COR-L47 (cell line): ENCODE measurements at places on chromosomes 2 and 18.

GRCh38 chr2:11481789-11482472 is 16.0 kb upstream of the E2F6 start:
- no peak for DNase-seq

GRCh38 chr18:40375837-40376236 is 1579.2 kb upstream of the PIK3C3 start:
- DNase-seq, result no peak

DNA sequence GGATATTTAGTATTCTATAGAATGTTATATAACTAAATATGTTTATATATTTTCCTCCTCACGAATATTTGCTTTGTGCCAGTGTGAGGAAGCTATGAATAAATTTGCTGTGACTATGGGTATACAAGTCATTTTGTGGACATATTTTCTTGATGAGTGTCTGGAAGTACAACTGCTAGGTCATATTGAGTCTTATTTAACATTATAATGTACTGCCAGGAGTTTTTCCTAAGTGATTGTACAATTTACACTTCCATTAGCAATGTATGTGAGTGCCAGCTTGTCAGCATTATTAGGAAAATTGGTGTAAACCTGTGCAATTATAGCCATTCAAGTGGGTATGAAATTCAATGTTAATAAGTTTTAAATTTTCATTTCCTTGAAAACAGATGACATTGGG is 1328.9 kb upstream of the TMEFF2 start:
- DNase-seq, result no peak

DNA sequence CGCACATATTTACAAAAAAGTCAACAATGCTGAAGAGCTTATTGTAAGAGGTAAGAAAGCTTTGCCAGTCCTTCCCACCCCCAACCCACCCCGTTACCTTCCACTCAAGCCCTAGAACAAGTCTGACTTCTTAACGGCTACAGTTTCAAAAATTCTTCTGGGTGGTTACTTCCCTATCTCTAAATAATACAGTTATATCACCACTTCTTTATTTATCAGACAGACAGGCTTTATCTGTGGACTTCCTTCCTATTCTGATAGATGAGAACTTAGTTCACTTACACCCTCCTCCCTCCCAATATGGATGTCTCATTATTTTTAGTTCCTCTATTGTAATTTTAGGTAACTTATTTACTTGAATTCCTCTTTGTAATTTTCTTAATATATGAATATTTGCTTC is 26.7 kb upstream of the ACTR3 start:
- no peak for DNase-seq

DNA sequence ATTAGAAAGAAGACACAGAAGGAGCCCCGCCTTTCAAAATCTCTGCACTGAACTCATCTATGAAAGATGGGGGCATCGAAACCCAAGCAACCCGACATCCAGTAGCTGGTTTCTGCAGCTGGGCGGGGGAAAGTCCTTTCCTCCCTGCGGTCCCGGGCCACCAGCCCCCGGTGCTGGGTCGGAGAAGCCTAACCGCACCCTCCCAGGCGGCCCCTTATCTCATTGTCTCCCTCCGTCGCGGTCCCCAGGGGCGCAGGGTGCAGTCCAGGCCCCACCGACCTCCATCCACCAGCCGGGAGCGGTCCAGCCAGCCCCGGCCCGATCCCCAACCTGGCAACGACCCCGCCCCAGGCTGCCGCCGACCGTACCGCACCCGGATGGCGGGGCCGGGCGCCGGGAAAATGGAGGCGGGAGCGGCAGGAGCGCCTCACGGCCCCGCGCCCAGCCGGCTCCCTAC is 452 bp downstream of the RAPH1 start:
- peak; percentile 63 for DNase-seq

- DNase-seq, result no peak
Measured at GRCh38 chr2:8332646-8333045, 349.2 kb upstream of the ID2 start.

DNA sequence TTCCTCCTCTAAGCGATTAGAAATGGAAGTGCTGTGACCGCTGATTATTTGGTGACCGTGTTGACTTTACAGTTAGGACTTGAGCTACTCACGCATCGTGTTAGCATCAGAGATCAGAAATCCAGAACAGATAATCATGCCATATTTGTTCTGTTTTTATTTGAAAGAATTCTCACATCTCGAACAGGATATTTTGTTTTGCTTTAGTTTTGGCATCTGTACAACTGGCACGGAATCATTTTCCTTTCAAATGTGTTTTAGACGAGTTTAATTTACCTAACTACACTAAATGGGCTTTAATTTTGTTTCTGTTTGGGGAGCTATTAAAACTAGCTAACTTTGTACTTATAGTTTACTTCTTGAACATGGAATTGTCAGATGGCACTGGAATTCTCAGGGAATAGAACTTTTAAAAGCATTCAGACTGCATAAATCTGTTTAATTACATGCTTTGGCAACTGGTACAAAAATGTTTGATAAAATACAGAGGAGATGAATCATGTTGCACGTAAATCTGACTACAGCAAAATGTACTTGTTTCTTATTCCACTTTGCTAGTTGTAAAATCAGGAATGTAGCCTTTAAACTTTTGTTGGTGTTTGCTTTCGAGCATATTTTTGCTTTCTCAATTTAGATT is 1.4 kb downstream of the ITPRID2 start:
- peak; percentile 45 for DNase-seq

DNA sequence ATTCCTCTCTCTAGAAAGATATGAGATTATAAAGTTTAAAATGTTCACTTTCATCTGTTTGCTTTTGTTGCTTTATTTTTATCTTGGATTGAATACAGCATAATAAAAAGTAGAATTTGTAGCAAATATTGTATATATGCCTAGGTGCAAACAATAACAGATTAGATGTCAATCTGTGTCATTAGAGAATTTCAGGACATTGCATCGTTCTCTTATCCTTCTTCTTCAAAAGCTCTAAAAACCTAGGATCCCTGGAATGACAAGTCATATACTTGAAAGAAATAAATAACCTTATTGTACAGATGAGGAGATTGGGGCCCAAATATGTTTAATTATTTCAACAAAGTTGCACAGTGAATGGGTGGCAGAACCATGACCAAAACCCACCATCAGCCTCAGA is 102.8 kb upstream of the BZW1 start:
- no peak for DNase-seq

GRCh38 chr2:110126086-110126773 is 10.6 kb upstream of the MALL start:
- no peak for DNase-seq

DNA sequence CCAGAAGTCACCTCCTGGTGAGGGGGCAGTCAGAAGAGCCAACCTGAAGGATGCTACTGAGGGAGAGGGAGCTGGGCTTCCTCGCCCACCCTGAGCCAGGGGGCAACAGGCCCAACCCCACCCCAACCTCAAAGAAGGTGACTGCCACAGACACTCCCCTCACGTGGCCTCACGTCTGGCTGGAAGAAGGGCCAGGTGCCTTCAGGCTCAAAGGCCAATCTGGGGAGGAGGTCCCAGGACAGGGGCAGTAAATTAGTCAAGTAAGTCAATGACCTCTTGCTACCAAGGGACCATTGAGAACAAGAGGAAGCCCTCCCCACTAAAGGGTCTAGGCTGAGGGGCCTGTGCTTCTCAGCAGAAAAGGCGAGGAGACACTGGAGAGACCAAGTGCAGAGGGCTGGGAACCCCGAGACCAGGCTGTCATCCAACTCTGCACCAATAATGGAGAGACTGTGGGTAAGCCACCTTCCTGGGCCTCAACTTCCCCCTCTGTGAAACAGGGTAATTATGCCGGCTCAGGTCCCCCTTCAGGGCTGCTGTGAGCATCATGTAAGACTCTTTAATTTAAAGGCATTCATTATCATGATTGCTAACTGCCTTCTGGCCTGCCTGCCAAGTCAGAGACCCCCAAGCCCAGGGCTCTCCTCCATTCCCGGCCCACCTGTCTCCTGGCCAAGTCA is 20.2 kb upstream of the TNS1 start:
- DNase-seq, result no peak

DNA sequence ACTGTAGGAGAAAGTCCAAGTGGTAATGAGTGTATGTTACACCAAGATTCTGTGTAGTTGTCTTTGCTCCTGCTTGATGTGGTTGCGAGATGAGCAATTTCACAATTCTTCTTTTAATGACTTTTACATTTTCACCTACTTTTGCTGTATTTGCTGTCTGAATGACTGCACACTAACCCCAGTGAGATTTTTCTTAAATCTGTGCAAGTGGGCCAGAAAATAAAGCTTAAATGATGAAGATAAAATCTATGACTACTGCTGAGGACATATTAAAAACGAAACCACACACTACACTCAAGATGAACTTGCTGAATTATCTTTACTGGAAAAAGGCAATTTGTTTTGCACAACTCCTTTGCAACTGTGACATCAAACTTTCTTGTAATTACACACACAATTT is 4.1 kb downstream of the LDAH start:
- DNase-seq, result no peak

- DNase-seq, result no peak
Measured at GRCh38 chr2:176751314-176752227, 461.0 kb upstream of the HNRNPA3 start.

DNA sequence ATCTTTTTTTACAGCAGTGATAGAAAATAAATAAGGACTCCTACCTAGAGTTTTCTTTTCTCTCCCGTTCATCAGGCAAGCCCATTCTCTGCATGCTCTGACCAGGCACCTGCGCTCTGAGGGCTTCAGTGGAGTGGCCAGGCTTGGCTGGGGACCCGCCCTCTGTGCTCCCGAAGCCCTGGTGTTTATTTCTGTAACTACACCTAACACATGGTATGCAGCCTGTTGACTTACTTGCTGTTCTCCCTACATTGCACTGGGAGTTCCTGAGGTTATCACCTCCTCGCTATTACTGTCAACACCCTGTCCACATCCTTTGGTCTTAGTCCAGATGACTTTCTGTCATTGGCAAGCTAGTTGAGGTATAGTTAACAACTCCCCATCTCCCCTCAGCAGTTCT is 317.7 kb downstream of the LPIN1 start:
- DNase-seq, result no peak

DNA sequence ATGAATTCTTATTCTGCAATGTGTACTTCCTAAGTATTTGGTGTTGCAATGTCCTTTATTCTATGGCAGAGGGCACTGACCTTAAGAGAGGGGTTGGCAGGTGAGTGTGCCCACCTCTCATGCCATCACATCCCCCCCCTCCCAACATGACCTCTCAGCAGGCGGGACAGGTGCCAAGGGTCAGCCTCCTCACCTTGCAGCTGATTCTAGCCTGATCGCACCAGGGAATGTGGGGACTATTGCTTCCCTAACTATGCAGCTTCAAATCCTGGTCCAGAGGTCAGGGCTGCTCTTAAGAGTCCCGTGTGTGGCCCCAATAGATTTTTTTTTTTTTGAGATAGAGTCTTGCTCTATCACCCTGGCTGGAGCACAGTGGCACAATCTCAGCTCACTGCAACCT is 9.5 kb downstream of the HJURP start:
- DNase-seq, result no peak

DNA sequence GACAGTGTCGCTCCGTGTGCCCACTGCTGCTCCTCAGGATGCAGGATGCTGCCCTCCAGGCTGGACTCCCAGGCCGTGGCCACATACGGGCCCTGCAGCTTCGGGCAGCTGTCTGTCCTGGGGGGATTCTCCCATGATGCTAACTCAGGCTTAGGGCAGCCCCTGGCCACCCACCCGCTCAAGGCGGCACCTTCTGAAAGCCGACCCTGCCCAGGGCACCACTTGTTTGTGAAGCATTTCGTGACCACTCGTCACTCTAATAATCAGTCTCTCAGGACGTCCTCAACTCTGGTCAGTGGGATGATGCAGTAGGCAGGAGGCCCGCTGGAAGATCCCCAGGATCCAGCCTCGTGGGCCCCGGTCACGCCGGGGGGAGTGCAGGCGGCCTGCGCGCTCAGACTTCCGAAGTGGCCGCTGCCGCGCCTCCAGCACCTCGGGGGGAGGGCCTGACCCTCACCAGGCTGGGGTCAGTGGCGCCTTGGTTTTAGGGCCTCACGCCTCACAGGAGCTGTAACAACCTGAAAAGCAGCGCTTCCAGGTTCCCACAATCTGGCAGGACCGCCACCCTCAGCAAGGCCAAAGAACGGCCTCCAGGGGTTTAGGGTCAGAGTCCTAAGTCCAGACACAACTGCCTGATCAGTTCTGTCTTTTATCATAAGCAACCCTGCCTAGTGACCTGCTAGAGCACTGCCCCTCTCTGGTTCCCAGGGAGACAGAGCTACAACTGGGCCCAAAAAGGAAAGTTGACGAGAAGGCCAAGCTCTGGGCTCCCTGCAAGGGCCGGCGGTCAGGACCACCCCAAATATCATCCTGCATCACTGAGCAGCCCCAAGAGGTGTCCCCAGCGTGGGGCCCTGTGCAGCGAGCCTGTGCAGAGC is 53.0 kb downstream of the EIPR1 start:
- no peak for DNase-seq

DNA sequence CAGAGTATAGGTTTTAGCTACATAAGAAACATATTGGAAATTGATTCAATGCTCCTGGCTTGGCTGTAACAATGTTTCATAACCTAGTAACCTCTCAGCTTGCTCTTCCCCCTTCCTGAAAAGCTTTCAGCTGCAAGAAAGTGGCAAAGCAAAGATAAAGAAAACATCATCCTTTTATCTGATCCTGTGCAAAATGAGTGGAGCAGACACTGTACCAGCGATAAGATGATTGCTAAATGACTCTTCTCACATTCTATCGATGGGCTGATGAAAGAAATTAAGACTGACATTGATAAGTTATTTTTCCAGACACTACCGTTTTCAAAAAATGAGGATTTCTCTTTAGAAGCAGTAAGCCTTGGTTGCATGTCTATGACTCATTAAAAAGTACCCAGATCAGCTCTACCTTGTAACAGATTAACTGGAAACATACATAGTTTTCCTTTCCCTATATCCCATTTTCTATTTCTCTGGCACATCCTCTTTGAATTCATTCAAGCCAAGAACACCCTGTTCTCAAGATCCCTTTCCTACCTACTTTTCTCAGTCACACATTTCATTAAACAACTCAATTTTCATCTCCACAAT is 87.1 kb upstream of the LYPD1 start:
- DNase-seq, result no peak

DNA sequence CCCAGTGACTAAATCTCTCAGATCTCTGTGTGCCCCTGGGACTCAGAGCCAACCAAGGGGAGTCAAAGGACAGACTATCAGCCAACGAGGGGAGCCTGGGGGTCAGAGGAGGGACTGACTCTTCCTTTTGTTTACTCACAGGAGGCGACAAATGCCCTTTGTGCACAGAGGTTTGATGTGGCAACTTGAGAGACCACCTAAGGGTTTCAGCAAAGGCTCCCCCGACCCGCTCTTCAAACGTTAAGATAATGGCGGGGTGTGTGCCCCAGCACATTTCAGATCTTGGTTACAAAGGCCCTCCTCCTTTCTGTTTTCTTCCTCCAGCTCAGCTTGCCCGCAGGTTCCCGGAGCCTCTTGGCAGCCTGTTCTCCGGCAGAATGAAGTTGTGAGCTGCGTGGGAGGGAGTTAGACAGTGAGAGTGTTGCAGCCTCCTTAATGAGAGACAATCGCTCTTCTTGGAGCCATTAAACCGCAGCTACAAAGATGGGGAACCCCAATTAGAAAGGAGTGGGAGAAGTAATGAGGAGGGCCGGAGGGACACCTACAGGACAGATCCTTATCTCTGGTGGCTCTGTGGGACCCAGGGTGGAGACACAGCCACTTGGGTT is 76.2 kb downstream of the KIAA2012 start:
- DNase-seq, result no peak

- DNase-seq, result no peak
Measured at GRCh38 chr18:29241199-29241598, 1064.3 kb upstream of the CDH2 start.

GRCh38 chr18:2522112-2522511 is 49.2 kb downstream of the METTL4 start:
- no peak for DNase-seq
